ENCODE measurements at places on chromosomes 11 and 22.

GRCh38 chr11:1233351-1234053 is 10.6 kb downstream of the MUC5B start:
- no peak for DNase-seq

GRCh38 chr11:18749681-18750319 is 23.8 kb upstream of the IGSF22 start:
- DNase-seq, result no peak

- DNase-seq, result no peak
These were observed 64.4 kb upstream of the HORMAD2 start for GRCh38 chr22:30015846-30016245.

DNA sequence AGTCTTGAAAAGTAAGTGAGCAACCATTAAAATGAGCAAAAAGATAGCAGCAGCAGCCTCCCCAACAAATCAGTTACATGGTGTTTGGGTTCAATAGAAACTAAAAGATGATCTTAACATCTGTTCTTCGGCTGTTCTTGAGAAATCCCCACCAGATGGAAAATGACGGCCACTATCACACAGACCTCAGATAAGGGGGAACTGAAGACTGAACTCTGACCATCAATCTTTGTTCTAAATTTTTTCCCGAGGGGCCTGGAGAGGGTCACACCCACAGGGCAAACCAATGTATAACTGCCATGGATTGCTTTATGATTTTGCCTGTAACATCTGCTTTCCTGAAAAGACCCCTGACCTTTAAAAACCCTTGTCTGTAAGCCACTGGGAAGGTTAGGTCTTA is 624.8 kb upstream of the KIRREL3 start:
- DNase-seq, result no peak

- DNase-seq, result no peak
These were observed 8.4 kb upstream of the ALX4 start for GRCh38 chr11:44318369-44318768.

DNA sequence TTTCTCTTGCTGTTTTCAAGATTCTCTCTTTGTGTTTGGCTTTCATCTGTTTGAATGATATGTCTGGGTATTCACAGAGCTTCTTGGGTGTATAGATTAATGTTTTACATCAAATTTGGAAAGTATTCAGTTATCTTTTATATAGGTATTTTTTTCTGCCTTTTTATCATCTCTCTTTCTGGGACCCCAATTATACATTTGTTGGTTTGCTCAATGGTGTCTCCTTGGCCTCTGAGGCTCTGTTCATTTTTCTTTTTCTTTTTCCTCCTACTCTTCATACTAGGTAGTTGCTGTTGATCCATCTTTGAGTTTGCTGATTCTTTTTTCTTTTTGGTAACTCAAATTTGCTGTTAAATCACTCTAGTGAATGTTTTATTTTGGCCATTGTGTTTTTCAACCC is 14.3 kb downstream of the PLAAT5 start:
- DNase-seq, result no peak

DNA sequence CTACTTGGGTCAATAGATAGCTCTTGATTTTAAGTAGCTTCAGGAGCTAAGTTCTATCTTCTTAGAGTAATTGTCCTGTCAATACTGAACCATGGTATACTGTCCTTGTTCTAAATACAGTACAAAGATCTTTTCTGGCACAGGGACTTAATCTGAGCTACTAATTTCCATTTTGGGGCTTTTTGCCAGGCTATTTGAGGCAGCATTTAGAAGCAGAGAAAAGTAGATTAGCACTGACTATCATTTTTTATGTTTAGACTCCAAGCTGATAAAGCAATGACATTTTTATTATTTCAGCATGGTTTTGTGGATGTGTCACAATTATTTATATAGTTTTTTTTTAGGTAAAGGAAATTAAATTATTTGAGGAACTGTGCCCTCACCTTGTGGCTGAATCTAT is 163.2 kb downstream of the FAT3 start:
- no peak for DNase-seq

GRCh38 chr11:726278-727220 is 20.5 kb downstream of the EPS8L2 start:
- peak; percentile 26 for DNase-seq

GRCh38 chr11:94134651-94135512 is 6.2 kb downstream of the PANX1 start:
- DNase-seq, result no peak

GRCh38 chr11:111930472-111930871 is 6.7 kb upstream of the DIXDC1 start:
- no peak for DNase-seq

DNA sequence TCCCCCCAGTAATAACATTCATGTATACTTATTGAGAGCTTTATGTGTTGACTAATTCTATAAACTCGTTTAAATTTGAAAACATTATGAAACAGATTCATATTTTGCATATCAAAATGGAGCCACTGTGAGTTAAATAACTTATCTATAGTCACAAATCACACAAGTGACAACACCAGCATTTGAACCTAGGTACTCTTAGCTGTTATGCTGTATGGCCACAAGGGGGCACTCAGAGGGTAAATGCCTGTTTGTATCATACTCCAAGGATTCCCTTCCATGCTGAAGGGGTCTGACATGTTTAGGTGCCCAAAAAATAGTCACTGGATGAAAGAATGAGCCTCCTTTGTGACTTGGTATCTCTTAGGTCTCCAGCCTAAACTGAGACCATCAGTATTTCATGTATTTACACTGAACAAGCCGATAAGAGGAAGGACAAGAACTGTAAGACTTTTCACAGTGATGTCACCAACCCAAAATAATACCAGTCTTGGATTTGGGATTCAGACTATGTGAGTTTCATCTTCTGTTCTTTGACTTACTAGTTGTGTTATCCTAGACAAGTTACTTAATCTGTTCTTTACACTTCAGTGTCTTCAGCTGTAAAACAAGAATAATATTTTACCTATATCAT is 12.2 kb upstream of the OR52D1 start:
- no peak for DNase-seq

- no peak for DNase-seq
These were observed 146.0 kb upstream of the TBCEL start for GRCh38 chr11:120877746-120878365.

- DNase-seq, result no peak
These were observed 247.8 kb upstream of the B3GAT1 start for GRCh38 chr11:134659882-134660281.

DNA sequence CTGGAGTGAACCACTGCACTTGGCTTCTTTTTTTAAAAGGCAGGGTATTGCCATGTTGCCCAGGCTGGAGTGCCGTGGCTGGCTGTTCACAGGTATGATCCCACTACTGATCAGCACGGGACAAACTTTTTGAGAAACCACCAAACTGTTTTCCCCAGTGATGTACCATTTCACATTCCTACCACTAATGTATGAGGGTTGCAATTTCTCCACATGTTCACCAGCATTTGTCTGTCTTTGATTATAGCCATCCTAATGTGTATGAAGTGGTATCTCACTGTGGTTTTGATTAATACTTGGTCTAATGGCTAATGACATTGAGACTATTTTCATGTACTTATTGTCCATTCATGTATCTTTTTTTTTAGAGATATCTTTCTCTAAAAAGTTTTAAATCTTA is 41.5 kb upstream of the EP300 start:
- DNase-seq, result no peak

DNA sequence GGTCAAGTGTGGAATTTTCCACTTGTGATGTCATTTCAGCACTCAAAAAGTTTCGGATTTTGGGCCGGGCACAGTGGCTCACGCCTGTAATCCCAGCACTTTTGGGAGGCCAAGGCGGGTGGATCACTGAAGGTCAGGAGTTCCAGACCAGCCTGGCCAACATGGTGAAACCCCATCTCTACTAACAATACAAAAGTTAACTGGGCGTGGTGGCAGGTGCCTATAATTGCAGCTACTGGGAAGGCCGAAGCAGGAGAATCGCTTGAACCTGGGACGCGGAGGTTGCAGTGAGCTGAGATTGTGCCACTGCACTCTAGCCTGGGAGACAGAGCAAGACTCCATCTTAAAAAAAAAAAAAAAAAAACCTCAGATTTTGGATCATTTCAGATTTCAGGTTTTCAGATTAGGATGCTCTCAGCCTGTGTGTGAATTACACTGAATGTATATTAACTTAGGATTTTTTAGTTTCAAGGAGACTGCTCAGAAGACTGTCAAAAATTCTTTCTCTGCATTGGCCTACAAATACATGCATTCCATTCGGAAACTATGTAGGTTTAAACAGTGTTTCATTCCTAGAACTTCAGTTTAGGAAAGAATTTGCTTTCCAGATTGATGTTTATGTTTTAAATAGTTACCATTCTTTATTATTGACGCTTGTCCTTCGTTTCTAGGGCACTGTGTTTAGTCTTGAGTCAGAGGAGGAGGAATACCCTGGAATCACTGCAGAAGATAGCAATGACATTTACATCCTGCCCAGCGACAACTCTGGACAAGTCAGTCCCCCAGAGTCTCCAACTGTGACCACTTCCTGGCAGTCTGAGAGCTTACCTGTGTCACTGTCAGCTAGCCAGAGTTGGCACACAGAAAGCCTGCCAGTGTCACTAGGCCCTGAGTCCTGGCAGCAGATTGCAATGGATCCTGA is 48.0 kb downstream of the BID start:
- no peak for DNase-seq

DNA sequence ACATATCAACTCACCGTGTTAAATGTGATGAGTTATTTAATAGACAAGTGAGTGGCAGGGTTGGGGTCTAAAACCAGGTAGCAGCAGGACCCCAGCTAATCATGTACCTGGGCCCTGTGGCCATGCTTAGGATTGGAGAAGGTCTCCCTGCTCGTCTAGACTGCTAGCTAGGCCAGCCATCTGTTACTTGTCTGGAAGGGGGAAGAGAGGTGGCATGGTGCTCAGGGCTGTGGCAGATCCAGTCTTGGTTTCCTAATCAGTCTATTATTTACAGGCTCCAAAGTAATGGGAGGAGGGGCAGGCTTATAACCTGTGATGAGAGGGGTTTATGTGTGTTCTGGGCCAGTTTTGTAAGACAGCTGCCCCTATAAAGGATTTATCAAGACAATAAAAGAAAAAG is 105.9 kb downstream of the NTM start:
- no peak for DNase-seq

GRCh38 chr11:58578136-58578634 is 678 bp upstream of the ZFP91 start:
- DNase-seq, result peak; percentile 85

DNA sequence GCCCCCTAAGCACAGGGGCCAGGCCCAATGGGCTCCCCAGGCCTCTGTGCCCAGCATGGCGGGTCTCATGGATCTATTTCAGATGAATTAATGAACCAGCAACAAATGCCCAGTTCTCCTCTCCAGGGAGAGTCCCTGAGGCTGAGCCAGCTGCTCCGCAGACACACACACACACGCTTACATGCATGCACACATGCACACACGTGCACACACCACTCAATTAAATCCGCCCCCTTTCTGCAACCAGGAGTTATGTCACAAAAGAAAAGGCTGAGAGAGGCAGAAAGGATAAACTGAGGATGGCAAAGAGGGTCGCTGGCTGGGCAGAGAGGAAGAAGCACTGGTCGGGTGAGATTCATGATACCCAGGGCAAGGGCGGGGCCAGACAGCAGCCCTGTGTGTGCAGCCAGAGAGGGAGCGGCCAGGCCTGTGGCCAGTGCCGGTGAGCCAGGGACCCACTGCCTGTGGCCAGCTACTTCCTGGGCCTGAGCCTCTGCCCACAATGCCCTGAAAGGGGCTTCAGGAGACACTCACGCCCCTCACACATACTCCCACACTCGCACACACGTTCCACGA is 19.8 kb downstream of the IL2RB start:
- no peak for DNase-seq

DNA sequence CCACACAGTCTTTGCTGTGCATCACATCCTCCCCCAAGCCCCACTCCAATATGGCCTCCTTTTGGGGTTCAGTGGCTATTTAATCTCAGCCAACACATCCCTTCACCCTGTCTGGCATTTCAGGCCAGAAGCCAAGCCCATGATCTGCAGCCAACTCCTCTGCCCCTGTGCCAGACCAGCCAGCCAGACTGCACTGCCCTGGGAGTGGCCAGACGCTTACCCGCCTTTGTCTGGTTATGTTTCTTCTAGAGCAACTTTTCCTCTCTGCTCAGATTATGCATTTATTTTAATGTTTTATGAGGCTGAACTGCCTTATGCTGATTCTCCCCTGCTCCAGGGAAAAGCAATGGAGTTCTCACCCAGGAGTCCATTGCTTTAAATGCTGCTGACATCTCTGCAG is 206.7 kb upstream of the TBCEL start:
- DNase-seq, result no peak

GRCh38 chr11:105821781-105822180 is 200.3 kb downstream of the MSANTD4 start:
- DNase-seq, result no peak

DNA sequence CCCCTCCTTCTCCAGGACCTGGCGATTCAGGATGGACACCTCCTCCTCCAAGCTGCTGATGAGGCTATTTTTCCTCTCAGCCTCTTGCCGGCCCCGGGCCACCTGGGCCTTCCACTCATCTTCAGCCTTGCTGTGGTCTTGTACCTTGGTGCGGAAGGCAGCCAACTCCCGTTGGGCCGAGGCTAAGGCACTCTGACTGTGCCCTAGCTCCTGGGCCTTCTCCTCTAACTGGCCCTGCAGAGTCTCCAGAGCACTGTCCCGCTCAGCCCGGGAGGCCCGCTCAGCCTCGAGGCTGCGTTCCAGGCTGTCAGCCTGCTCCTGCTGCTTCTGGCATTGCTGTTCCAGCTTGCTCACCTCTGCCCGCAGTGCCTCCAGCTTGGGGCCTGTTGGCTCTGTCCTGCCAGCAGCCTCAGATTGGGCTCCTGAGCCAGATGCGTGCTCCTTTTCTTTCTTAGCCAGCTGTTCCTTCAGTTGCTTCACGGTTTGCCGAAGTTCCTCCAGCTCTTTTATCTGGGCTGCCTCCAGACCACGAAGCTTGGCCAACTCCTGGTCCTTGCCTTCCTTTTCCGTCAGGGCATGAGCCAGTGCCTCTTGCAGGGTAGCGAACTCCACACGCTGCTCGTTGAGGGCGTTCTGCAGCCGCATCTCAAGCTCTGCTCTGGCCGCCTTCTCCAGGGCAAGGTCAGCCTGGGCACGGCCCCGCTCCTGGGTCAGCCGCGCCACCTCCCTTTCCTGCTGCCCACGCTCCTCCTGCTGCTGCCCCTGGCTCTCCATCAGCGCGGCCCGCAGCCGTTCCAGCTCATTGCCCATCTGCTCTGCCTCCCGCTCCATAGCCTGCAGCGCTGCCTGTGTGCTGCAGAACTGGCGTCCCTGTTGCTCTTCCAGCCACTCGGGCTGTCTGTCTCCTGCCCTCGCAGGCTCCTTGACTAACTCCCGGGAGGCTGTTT is 15.3 kb downstream of the IL18BP start:
- no peak for DNase-seq

- no peak for DNase-seq
These were observed 790 bp upstream of the TMEM41B start for GRCh38 chr11:9315078-9315688.

GRCh38 chr11:43503417-43503816 is 144.7 kb downstream of the TTC17 start:
- no peak for DNase-seq

Data from T-helper 22 cell (primary cell).